ENCODE measurements at places on chromosomes 7 and 10.

GRCh38 chr10:4270116-4270515 is 485.1 kb upstream of the KLF6 start:
- DNase-seq: no peak

GRCh38 chr10:87850742-87851205 is 12.6 kb downstream of the KLLN start:
- no peak for DNase-seq

DNA sequence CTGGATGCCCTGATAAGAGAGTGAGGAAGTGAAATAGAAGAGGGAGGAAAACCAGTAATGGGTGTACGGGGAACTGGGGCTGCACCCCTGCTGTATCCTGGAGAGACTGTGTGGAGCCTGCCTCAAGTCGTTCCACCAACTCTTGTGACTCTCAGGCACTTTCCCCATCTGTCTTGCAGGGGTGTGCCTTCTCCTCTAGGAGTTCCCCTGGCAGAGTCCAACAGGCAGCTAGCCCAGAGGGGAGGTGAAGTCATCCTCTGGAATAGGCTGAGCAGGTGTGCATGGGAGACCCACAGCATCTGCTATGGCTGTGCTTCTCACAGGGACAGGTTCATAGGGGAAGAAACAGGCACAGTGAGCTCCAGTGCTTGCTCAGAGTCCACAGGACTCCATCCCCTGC is 46.8 kb downstream of the WIPF3 start:
- DNase-seq: no peak

- DNase-seq: no peak
Observed at GRCh38 chr7:54632696-54633095, 90.5 kb downstream of the VSTM2A start.

DNA sequence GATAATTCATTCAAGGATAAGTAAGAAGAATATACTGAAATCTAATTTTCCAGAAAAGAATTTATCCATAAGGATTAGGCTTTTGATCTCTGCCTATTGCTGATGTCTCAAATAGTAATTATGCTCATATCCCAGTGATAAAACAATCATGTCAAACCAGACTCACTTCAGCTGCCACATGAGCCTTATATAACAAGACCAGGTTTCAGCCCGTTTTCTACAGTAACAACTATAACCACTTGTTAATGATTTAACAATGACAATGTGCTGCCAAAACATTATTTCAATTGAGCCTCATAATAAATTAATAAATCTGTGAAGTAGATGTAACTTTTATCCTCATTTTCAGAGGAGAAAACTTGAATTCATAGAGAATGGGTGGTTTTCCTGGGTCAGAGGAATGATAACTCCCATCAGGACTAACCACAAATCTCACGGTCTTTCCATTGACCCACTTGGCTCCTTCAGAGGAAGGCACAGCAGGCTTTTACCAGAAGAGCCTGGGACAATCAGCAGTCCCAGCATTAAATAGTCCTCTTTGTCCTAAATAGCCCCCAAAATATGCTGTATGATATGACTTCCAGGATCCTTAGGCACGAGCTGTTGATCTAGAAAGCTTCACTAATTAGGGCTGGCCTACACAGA is 42.5 kb upstream of the SLIT1 start:
- DNase-seq: no peak

DNA sequence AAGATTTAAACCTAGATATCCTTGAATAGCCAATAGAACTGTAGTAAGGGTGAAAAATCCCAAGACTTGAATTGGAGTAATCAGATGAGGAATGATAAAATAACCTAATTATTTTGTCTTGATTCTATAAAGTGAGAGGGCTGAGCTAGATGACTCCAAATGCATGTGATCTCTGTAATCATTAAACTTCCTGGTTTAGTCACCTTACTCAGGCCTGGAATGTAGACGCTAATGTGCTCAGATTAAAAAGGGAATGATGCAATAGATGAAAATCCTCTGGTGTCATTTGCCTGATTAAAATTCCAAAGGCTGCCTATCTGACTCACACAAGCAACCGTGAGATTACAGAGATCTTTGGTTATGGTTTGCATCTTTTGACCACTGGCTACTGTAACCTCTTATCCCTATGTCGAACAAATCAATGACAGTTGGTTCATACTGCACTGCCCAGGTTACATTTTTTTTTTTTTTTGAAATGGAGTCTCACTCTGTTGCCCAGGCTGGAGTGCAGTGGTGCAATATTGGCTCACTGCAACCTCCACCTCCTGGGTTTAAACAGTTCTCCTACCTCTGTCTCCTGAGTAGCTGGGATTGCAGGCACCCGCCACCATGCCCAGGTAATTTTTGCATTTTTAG is 2.9 kb upstream of the HKDC1 start:
- no peak for DNase-seq

- DNase-seq: no peak
Observed at GRCh38 chr10:71504168-71504567, 107.4 kb downstream of the CDH23 start.

- no peak for DNase-seq
Observed at GRCh38 chr7:41688012-41688625, 14.8 kb downstream of the INHBA start.

DNA sequence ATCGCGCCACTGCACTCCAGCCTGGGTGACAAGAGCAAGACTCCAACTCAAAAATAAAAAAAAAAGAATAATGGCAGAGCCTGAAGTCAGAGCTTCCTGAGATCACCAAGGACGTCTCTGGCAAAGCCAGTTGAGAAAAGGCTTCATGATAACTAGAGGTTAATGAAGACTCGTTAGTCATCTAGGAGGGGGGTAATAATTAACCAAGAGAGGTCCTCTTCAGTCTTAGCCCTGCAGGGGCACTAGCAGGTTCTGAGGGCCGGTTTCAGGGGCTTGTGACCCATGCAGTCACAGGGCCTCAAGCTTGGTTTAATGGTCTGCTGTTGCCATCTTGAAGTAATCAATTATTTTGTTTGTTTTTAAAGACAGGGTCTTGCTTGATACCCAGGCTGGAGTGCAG is 28.6 kb upstream of the PROSER2 start:
- no peak for DNase-seq

DNA sequence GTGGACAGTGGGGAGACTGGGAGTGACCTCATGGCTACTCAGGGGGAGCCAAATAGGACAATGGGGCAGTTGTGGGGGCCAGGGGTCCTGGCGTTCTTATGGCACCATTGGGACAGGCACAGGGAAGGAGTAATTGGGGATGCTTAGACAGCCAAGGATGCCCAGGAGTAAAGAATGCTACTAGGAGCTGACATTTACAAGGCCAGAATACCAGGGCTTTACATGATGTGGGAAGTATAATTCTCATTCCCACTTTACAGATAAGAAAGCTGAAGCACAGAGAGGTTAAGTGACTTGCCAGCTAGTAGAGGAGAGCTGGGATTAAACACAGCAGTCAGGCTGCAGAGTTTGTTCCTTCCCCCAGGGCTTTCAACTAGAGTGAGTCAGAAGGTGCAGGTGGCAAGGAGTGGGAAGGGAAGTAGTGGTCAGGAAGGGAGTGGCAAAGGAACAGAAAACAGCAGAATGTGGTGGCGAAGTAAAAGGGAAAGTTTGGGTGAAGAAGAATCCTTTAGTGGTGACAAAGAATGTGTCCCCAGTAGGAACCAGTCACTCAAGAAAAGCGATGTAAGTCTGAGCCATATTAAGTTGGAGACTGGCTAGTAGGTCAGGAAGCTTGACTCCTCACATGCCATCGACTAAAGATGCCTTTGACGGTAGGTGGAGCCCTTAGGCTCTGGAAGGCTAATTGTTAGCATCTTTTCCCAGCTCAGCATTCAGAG is 32.8 kb downstream of the CPVL start:
- DNase-seq: no peak

DNA sequence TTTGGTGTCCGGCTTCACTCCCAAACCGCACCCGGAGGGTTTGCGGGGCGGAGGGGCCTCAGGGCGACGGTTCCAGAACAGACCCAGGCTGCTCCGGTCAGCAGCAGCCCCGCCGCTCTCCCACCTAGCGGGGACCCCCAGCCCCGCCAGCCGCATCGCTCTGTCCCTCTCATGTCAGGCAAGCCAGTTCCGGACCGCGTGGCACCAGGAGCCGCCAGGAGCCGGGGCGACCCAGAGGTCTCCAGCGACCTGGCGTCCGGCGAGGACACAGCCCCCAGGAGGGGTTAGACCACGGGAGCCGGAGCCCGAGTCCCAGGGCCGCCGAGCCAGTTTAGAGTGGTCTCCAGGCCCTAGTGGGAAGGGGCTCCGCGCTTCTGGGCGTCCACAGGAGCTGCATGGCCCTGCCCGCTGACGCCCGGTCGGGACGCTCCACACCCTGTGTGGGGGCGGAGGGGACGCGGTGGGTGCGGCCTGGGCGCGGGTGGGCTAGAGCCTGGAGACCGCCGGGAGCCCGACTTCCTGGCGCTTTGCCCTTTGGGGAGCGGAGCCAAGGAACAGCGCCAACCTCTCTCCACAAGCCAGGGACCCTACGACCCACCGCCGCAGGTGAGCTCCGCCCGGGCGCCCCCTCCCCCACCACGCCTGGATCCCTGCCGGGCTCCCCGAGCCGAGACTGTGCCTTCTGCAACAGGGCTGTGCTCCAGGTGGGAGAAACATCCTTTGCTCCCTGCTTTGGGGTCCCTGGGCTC is 43.4 kb downstream of the ZNF117 start:
- DNase-seq: no peak

GRCh38 chr7:138934861-138935260 is 46.3 kb downstream of the KIAA1549 start:
- no peak for DNase-seq

DNA sequence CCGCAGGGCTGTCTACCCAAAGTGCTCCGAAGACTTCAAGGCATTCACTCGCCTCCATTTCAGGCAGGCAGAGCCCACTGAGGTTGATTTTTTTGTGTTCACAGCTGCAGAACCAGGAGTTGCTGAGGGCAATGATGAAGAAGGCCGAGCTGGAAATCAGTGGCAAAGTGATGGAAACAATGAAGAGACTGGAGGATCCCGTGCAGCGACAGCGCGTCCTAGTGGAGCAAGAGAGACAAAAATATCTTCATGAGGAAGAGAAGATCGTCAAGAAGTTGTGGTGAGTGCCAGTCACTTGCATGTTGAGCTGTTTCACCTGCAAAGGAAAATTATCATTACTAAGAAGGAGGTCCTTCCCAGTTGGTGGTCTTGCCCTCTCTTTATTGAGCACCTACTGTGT is 210.5 kb downstream of the ARHGAP21 start:
- no peak for DNase-seq

- DNase-seq: no peak
Observed at GRCh38 chr10:126109893-126110292, 213.5 kb downstream of the FANK1 start.

GRCh38 chr10:49115015-49115795 is at the start of gene VSTM4:
TSS of gene VSTM4 (minus strand) at chr10:49115522. CDS start at chr10:49115485, 37 bp downstream.
- DNase-seq: no peak

GRCh38 chr7:47366211-47366610 is 215.7 kb downstream of the TNS3 start:
- no peak for DNase-seq

DNA sequence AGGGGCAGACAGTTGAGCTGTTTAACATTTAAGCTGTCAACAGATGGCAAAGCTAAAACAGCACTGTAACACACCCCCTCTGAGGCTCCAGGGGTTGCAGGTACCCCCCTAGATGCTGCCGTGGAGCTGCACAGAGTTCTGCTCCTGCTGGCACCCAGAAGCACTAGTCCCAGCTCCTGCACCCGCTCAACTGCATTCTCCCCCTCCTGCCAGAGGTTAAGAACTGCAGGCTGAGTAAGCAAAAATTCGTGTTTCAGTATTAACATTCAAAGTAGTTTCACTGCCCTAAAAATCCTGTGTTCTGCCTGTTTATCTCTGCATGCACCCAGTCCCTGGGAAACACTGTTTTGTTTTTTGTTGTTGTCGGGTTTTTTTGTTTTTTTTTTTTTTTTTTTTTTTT is 790.8 kb upstream of the KCND2 start:
- no peak for DNase-seq

- no peak for DNase-seq
Observed at GRCh38 chr10:3848775-3849635, 64.0 kb upstream of the KLF6 start.

- DNase-seq: no peak
Observed at GRCh38 chr7:131967216-131967730, 410.8 kb upstream of the PODXL start.

DNA sequence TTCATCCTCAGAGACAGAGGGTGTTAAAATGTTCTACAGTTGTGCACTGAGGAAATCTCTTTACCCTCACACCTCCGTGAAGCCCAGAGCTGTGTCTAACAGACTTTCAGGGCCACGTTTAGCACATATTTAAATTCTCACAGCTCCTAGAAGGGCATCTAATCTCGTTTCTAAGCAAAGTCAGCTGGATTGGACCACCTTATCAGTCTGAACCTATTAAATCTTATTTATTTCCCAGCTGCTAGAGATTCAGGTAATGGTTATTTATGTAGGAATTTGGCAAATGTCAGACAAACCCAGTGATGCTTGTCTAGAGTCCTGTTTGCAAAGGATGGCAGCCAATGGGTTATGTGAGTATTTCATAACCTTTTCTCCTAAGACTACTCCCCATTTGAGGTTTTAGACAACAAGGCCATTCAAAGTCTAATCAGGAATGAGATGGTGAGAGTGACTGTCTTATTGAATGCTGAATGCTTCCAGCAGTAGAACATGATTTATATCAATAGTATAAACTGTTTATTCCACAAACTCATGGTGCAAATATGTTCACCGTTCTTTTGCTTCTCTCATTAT is 54.8 kb upstream of the EXOC4 start:
- no peak for DNase-seq

DNA sequence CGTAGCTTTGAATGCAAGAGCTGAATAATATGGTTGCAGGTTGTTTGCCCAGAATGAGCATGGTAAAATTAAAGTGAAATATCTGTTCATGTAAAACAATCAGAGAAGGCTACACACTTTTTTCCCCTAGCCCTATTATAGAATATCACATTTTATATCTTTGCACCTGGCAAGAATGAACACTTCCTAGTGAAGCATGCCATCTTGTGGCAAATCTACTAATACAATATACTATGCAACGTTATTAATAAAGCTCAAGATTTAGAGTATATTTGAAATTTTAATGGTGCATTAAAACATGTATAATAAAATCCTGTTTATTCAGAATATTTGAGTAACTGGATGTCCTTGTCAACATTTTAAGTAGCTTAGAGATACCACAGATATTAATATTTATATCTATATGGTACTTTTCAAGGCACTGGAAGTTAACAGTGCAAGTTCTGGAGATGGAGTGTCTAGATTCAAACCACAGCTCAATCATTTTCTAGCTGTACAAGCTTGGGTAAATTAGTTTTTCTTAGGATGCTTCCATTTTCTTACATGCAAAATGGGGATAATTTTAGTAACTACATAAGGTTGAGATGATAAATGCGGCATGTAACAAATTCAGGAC is 643.1 kb upstream of the SEMA3D start:
- no peak for DNase-seq
